ENCODE measurements at places on chromosomes 13 and 19.

- DNase-seq, result no peak
Observed at GRCh38 chr19:41837981-41838708, 6.3 kb downstream of the LYPD4 start.

DNA sequence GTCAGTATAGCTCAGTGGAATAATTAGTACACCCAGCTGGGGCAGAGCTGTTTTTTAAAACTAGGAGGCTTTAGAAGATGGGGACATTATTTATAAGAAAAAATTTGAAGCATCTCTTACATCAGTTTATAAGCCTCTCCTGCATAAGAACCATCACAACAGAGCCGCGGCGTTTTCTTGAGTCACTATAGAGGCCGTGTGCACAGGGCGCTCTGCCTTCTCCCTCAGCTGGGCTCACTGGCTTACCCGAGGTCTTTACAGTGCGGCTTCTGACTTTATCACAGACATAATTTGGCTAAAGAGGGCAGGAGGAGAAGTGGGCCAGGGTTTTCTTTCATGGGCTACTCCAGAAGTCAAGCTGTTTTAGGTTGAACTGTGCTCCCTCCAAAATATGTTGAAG, 135.5 kb upstream of the RNF113B start:
- no peak for DNase-seq

GRCh38 chr19:45962021-45962420, 11.6 kb downstream of the NOVA2 start:
- no peak for DNase-seq

DNA sequence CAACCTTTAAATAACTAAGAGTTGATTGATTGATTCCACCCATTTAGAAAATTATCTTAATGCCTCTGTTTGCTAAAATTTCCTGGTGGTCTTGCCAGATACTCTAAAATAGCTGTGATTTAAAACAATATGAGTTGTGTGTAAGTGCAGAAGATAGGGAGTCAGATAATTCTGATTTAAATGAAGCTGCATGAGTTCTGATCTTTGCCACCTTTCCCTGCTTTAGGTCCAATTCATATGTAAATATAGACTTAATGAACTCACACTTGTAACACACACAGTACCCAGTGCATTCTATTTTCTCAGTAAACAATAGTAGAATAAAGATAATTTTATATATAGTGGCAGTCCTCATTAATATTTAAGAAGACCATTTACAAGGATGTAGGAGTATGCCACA, 981.8 kb downstream of the SLITRK1 start:
- DNase-seq, result no peak

DNA sequence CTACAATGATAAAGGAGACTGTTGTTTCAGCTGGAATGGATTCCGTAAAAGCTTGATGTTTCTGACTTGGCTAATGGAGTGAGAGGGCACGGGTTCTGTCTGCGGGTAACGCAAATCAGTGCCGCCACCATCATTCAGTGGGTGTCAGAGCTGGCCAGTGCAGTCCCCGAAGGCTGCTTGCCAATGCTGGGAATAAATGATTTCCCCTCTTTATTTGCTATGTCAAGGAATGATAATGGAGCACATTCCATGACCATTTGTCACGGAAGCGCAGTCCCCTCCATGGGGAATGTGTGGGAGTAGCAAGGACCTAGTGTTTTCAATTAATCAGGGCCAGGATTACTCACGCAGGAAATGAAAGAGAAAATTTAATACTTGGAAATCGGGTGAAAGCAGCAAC, 899.3 kb downstream of the UQCRFS1 start:
- no peak for DNase-seq

DNA sequence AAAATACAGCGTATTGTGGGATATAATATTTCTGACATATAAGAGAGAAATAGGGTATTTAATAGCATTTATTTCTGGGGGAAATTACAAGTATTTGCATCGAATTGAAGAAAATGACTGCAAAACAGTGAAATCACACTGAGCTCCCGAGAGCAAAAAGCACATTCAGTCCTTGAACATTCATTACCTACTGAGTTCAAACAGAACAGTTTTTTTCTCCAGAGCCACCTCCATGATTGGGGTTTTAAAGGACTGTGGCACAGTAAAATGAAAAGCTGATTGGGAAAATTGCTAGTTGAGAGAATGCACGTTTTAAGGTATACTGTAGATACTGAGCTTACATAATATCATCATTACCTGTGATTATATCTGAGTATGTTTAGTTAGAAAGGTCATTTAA, 58.0 kb upstream of the TRPC4 start:
- DNase-seq, result no peak

GRCh38 chr19:46732172-46732938, 13.5 kb upstream of the FKRP start:
- DNase-seq, result no peak

All from midbrain (tissue), 1 donor.